ENCODE measurements at places on chromosomes 5 and 9. TPM values are rescaled to one million over a fixed set of nuclear protein-coding genes. Genes with fewer than 3 reads are reported as not detected.

SLC6A7 gene
- not detected for polyA plus RNA-seq

HDAC3 gene
- polyA plus RNA-seq: 82.6 TPM

- no peak for DNase-seq
These were observed 12.8 kb upstream of the UNC5A start for GRCh38 chr5:176797456-176798050.

- no peak for DNase-seq
These were observed 365.7 kb upstream of the RIOK2 start for GRCh38 chr5:97548739-97549080.

- no peak for DNase-seq
These were observed 41.6 kb upstream of the SLC12A7 start for GRCh38 chr5:1153428-1153827.

DNA sequence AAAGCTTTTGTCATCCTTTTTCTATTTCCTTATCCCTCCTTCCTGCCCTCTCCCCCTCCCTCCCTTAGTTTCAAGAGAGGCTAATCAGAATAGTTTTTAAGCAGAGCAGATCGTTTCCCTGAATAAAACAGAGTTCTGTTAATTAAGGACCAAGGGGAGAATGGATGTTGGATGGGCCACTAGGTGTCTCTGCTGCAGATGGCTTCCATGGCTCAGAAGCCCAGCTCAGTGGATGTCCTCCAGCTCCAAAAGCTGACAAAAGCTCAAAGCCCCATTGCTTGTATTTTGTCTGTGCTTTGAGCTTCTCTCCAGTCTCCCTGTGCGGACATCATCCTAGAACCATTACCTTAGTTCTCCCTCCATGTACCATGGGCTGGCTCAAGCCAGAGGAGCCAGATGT, 21.0 kb upstream of the NPR3 start:
- no peak for DNase-seq

- no peak for DNase-seq
These were observed 3.5 kb downstream of the IRF1 start for GRCh38 chr5:132487095-132487428.

- DNase-seq: no peak
These were observed 267.1 kb downstream of the SPATA31D1 start for GRCh38 chr9:82255481-82256176.

DNA sequence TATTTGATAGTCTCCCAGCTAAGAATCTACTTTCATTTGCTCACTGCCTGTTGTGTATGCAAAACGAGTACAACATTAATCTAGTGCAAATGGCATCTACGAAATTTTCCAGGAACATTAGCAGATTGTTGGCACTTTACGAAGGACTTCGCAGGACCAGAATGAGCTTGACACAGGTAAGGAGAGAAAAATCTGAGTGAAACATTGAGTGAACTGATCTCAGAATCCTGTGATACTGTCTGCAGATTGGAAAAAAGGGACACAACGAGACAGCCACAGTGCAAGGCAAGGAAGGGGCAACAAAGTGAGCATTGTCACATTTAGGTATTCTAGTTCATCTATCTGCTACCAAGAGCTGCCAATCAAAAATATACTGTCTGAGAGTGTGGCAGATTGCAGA, 350.5 kb downstream of the ZNF608 start:
- no peak for DNase-seq

- DNase-seq: no peak
These were observed 326.9 kb downstream of the ZNF608 start for GRCh38 chr5:124419531-124419930.

Measured in left renal cortex interstitium (tissue), 4 donors.